ENCODE measurements at places on chromosomes 16 and 17. TPM values are rescaled to one million over a fixed set of nuclear protein-coding genes. Genes with fewer than 3 reads are reported as not detected.

Gene ITGAL
- 0.52 TPM for polyA plus RNA-seq

Gene GPT2
- polyA plus RNA-seq, result 8.0 TPM

Gene ZC3H18
- 22.7 TPM for polyA plus RNA-seq

Gene CDRT15
- polyA plus RNA-seq, result not detected

Gene HES7
- 1.5 TPM for polyA plus RNA-seq

Gene CETP
- 0.15 TPM for polyA plus RNA-seq

Gene CBFA2T3
- 6.0 TPM for polyA plus RNA-seq

Gene SHISA9
- 0.07 TPM for polyA plus RNA-seq

Gene MSLN
- polyA plus RNA-seq, result not detected

Gene SLC35G6
- polyA plus RNA-seq, result not detected

Gene LITAFD
- polyA plus RNA-seq, result not detected

Gene CSHL1
- polyA plus RNA-seq, result not detected

Gene RMI2
- 0.22 TPM for polyA plus RNA-seq

DNA sequence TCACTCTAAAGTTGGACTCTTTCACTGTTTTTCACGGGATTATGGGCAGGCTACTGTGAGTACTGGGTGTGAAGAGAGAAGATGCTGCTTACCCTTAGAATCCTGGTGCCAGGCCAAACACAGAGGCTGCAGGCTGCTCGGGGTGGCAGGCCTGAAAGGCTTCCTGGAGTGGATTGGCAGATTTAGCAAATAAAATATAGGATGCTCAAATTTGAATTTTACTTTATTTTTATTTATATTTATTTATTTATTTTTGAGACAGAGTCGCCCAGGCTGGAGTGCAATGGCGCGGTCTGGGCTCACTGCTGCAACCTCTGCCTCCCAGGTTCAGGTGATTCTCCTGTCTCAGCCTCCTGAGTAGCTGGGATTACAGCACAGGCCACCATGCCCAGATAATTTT lies 14.9 kb upstream of the STAC2 start:
- no peak for DNase-seq

- peak; percentile 59 for DNase-seq
Observed at GRCh38 chr16:80804056-80804525, 307 bp downstream of the CDYL2 start.

- DNase-seq, result no peak
Observed at GRCh38 chr16:73018821-73019456, 29.0 kb downstream of the ZFHX3 start.

DNA sequence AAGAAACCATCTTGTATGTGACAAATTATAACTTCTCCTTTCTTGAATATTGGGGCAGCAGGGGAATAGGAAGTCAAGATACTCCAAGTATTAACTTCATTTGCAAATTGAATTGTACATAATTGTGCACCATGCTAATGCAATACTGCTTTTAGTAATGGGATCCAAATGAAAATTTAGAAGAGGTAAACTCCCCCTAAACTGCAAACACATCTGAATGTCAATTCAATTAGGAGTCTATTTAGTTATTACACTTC lies 4.5 kb downstream of the STAT5B start:
- DNase-seq, result no peak

DNA sequence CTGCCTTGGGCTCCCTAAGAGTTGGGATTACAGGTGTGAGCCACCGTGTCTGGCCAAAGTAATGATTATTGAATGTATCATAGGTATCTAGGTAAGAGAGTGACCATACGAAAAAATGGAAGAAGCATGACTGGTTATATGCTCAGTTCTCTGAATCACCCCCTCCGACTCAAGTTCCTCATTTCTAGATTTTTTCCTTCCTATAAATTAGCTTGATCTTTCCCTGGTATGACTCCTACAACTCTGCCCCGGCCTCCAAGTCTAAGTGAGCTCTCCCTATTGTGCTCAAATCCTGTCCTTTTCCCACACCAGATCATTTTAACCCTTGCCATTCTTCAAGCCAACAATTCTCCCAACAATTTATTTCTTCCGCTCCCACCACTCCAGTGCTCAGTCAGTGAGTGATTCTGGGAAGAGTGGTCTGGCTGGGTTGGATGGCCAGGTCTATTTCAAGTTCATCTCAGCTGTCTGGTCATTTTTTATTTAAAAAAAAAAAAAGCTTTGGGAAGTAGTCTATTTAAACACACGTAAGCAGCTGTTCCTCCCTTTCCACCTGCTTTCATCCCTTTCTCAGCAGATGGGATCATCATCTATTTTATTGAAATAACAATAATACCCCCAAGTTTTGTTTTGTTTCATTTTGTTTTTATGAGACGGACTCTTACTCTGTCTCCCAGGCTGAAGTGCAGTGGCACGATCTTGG lies 120.2 kb upstream of the HS3ST2 start:
- DNase-seq, result no peak

- no peak for DNase-seq
Observed at GRCh38 chr16:88406096-88407041, 23.6 kb downstream of the ZNF469 start.

GRCh38 chr16:72094266-72094610 lies 591 bp downstream of the DHX38 start:
- DNase-seq, result no peak

- no peak for DNase-seq
Observed at GRCh38 chr17:4941319-4941610, 1.2 kb downstream of the RNF167 start.

DNA sequence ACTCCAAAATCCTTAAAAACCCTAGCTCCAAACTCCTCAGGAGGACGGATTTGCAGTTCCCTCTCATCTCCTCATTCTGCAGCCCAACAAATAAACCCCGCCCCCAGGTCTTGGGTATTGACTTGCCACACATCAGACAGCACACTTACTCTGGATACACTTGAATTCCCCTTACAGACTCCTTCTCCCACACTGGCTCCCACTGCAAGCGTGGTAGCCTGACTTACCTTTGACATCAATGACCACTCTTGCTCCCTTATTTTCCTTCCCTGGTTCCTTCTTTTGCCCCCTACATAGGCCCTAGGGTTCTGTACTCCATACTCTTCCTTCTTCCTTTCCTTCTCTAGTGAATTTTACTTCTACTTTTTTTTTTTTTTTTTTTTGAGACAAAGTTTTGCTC lies 7.5 kb downstream of the RFFL start:
- DNase-seq, result no peak

- DNase-seq, result no peak
Observed at GRCh38 chr17:33980193-33980592, 274.9 kb upstream of the CCL2 start.

GRCh38 chr17:62478424-62478879 lies at the start of gene TLK2:
Gene TLK2, plus strand, starts transcription at chr17:62478825. Its CDS starts 2,301 bp downstream, at chr17:62481126.
- DNase-seq, result peak; percentile 81

GRCh38 chr16:49640581-49640980 lies 215.3 kb downstream of the ZNF423 start:
- DNase-seq, result no peak

DNA sequence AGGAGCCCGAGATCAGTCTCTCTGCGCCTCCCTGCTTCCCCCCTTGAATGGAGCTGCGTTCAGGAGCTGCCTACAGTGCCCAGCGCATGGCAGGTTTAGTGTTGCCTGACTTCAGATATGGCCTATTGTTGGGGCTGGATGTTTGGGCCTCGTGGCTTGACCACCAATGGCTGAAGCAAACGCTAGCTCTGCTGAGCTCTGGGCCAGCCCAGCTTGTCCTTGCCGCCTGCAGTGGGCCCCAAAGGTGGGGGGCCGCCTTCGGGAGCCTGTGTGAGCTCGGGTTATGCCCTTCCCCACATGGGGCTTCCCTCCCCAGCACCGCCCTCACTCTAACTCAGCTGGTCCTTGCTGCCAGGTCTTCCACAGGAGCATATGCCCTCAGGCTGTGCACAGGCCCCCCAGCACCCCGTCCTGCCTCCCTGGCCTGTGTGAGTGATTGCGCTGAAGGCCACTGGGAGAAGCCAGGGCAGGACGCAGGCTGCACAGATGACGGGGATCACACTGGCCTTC lies 2.0 kb upstream of the METTL26 start:
- no peak for DNase-seq

- DNase-seq, result no peak
Observed at GRCh38 chr17:34757106-34757505, 177.7 kb downstream of the TMEM132E start.

DNA sequence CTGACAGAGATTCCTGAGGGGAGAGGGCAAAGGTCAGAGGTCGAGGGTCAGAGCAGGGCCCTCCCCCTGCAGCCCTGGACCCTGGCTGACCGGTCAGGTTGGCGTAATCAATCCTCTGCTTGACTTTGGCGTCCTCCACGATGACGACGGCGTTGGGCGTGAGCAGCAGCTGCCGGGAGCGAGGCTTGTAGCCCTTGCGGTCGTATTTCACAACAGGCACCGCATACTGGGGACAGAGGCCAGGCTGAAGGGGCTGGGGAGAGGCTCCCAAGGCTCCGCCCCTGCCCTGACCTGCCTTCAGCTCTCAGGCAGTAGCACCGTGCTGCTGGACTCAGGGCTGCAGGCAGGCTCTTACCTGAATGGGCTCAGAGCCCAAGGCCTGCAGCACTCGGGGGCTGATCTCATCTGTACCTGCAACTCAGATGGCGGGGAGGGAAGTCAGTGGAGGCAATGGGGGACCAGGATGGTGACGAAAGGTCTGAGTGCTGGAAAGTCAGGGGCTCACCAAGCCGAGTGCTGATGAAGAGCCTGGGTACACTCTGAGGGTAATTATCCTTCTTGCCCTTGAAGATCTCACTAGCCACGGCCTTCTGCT lies 12.0 kb upstream of the CRK start:
- no peak for DNase-seq

DNA sequence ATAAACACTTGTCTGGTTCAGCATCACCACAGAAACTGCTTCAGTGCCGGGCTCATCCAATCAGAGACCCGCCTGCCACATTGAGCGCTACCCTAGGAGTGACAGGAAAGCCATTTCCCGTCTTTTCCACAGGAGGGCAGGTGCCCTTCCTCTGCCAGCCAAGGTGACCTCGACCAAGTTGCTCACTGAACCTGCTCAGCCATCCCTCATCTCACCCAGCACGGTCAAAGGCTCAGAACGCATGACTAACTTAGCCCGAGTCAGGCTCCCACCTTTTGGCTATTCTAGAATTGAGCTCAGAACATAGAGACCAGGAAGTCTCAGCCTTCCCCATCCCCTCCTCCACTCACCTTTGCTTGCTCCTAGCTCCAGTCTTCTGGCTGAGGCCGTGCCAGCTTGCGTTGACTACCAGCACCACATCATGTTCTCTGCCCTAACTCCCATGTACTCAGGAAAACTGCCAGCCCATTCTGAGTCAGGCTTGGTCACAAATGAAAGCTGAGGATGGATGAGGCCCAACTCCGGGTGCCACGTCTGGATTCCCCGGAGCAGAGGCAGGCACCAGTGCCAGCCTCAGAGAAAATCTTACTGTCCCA lies 15.6 kb downstream of the MRPS23 start:
- DNase-seq, result peak; percentile 63

- no peak for DNase-seq
Observed at GRCh38 chr16:73050201-73051099, 2.5 kb upstream of the ZFHX3 start.

DNA sequence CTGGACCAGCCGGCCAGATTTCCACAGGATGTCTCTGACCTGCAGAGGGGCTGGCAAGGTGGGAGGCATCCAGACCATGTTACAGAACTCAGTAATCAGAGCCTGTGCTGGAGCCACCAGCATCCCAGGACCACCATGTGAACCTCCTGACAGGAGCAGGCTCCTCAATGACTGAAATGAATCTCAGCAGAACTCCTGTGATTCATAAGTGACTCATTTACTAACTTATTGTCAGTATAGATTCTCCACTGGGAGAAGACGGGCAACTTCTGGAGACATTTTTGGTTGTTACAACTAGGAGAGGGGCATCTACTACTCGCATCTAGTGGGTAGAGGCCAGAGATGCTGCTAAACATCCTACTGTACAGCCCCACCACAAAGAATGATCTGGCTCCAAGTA lies 3.1 kb upstream of the WWOX start:
- no peak for DNase-seq

GRCh38 chr16:82133798-82134197 lies 36.2 kb downstream of the MPHOSPH6 start:
- no peak for DNase-seq

GRCh38 chr17:61837175-61838051 lies 25.9 kb downstream of the BRIP1 start:
- DNase-seq, result peak; percentile 19

GRCh38 chr16:50290856-50291255 lies 24.5 kb downstream of the ADCY7 start:
- no peak for DNase-seq

- DNase-seq, result no peak
Observed at GRCh38 chr16:64990101-64990500, 131.8 kb downstream of the CDH11 start.

- DNase-seq, result no peak
Observed at GRCh38 chr17:79987935-79988184, 47.8 kb downstream of the TBC1D16 start.

DNA sequence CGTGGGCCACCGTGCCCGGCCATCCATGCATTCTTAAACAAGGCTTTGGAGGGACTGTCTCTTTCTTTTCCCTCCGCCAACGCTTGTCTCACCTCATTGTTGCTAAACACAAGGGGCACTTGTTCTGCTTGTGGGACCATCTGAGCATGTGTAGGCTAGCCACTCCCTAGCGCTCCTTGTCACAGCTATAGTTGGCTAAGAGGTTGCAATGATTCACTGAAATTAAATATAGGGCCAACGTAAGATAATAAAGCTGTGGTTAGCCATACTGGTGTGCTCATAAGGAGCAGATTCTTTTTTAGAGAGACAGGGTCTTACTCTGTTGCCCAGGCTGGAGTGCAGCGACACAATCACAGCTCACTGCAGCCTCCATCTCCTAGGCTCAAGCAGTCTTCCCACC lies 41.2 kb downstream of the KIAA0513 start:
- no peak for DNase-seq

DNA sequence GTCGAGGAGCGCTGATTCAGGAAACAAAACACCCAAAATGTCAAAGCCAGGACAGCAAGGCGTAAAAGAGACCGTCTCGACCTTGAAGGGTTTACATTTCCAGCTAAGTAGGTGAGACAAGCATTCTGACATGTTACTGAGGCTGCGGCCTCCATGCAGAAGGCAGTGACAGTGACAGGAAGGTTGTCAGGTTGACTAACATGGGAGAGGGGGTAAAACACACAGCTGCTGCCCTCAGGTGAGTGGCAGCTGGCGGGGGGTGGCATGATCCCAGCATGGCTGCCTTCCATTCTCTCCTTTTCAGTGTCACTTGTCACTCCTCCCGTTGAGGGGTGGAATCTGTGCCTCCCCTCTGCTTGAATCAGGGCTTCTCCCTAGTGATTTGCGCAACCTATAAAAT lies 31.9 kb upstream of the CRHR1 start:
- no peak for DNase-seq

GRCh38 chr16:71929048-71929447 lies 33.7 kb downstream of the IST1 start:
- peak; percentile 33 for DNase-seq

DNA sequence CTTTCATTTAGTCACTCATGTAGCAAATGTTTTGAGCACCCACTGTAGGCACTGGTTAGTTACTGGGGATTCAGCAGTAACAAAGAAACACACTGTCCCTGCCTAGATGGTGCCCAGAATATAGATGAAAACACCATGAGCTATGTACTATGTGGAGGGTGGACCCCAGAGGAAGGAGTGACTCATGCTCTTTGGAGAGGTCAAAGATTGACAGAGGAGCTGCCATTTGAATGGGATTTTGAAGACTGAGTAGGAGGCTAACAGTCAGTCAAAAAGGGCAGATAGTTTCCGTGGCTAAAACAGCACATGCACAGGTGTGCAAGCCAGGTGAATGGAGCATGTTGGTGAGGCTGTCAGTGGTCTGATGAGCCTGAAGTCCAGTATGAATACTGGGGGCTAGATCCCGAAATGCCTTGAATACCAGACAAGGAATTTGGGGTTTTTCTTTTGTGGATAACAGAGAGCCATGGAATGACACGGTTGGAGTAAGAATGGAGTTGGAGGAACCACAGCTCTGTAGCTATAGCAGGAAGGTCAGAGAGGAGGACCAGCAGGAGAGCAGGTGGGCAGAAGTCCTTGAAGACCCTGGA lies 6.1 kb downstream of the IL21R start:
- no peak for DNase-seq

All from heart right ventricle (tissue), 16 donors.